Natural killer cell treated with Interleukin-12 subunit alpha and Interleukin-12 subunit beta and Interleukin-15 and Interleukin-18, amount 100 ng/mL, for 72 hours (primary cell): ENCODE measurements at places on chromosomes 6 and 20. TPM values are rescaled to one million over a fixed set of nuclear protein-coding genes. Genes with fewer than 3 reads are reported as not detected.

GRCh38 chr6:22008248-22008836 is 288.5 kb downstream of the PRL start:
- no peak for DNase-seq

The DEFB115 gene
- not detected for total RNA-seq

DNA sequence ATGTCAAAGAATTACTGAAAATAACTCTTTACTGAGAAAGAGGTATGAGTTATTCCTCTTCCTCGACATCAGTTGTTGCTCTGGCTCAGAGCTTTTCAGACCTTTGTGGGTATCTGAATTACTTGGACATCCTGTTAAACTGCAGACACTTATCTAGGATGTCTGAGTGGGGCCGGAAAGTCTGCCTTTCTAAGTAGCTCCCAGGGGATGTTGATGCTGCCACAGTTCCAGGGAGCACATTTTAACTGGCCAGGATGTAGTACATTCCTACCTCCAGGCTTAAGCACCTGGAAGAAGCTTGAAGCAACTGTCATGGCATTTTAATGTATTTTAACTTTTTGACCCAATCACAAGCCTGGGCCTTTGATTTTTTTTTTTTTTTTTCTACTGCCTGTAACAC is 265.8 kb upstream of the PLCB4 start:
- DNase-seq: no peak

DNA sequence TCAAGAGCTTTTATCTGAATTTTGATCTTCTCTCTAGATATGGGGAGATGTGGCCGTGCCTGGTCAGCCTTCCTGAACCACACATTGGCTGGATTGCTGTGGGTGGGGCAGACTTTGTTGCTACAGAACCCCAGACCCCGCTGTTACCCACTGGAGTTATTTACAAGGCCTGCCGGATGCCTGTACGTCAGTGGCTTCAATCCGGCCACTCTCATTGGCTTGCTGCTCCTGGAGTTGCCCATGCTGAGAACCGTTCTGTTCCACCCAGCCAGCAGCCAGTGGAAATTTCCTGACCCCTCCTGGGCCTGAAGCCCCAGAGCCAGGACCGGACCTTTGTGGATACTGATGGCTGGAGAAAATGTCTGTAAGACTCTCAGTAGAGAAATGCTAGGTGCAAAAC is 101.9 kb downstream of the TFAP2C start:
- DNase-seq: no peak

DNA sequence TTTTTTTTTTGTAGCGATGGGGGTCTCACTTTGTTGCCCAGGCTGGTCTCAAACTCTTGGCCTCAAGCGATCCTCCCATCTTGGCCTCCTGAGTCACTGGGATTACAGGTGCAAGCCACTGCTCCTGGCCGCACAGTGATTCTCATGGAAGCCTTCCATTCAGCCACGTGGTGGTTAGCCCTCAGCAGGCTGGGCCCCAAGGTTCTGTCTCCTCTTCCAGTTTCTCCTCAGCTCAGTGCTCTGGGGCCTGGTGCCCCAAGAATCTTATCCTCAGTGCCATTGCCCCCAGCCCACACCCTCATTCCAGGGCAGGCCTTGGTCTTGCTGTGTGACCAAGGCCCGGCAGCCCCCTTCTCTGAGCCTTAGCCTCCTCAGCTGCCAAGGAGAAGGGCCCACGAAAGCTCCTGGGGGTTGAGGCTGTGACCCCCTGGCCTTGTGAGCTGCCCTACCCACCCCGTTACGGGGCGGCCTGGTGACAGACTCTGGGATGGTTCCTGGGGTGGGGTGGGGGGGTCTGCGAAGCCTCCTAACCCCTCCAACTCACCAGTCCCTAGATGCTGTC is 16.4 kb downstream of the SRC start:
- peak; percentile 37 for DNase-seq

The BRD2 gene
- 352 TPM for total RNA-seq

DNA sequence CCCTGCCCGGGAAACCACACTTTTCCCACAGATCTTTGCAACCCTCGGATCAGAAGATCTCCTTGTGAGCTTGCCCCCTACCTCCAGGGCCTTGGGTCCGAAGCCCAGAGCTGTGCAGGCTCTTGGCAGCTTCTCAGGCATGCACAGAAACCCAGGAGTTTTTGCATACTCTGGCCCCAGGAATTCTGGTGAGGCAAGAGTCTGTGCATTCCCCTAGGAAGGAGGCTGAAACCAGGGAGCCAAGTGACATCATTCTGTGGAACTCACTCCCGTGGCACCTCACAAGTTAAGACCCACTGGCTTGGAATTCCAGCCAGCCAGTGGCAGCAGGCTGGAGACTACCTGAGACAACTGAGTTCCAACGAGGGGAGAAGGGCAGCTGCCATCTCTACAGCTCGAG is 100.1 kb downstream of the TNFRSF21 start:
- no peak for DNase-seq

DNA sequence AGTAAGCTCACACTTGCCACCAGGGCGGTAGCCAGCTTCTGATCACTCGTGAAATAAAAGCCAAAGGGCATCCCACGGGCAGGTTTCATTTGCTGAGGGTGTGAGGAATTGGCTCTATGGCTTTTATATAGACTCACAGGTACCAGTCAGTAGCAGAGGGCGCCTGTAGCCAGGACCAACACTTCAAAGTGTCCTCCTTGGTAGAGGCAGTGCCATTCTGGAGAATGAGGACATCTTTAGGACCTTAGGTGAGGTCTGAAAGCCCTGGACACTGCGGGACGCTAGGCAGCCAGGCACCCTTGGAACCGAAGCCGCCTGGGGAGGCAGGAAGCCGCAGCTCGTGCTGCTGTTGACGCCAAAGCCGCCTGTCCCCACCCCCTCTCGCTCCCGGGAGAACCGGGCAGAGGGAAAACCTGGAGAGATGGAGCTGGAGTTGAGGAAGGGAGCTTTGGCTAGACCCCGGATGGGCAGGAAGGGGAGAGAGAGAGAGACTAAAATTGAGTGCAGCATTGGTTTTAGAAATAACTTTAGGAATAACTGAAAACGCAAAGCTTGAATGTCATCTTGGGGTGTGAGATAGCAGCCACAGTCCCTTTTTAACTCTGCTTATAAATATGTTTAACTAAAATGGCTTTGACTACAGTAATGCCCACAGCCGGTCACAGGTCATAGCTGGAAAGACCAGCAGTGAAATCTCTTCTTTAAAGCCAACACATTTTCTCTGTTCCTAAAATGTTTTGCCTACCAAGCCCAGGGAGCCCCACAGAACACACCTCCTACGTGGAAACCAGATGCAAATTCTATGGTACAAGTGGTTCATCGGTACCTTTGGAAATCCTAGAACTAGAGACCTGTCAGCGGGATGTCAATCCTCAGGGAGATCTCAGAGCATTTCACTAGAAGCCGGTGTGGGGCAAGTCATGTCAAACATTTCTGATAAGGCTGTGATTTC is 128.5 kb upstream of the CDYL start:
- no peak for DNase-seq

GRCh38 chr6:136148051-136148450 is 102.1 kb downstream of the MTFR2 start:
- no peak for DNase-seq

- DNase-seq: peak; percentile 46
These were observed 7.8 kb upstream of the PACSIN1 start for GRCh38 chr6:34457742-34458735.

- no peak for DNase-seq
These were observed 114.8 kb downstream of the TBXT start for GRCh38 chr6:166052837-166053236.
